Iris pigment epithelial cell (primary cell): ENCODE measurements at places on chromosomes 6 and 20.

- DNase-seq: no peak
Measured at GRCh38 chr6:158233214-158233795, 65.2 kb downstream of the GTF2H5 start.

DNA sequence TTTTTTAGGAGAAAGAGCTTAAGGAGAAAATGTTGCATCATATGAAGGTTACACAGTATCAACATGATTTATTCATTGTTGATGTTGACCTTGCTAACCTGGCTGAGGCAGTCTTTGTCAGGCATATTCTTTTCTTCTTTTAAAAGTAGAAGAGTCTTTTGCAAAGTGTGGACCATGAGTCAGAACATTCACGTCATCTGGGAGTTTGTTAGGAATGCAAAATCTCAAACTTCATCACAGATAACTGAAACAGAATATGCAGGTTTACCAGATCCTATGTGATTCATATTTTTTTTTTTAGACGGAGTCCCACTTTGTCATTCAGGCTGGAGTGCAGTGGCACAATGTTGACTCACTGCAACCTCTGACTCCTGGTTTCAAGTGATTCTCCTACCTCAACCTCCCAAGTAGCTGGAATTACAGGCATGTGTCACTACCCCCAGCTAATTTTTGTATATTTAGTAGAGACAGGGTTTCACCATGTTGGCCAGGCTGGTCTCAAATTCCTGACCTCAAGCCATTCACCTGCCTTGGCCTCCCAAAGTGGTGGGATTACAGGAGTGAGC is 530.4 kb upstream of the BTBD3 start:
- DNase-seq: peak; percentile 95

DNA sequence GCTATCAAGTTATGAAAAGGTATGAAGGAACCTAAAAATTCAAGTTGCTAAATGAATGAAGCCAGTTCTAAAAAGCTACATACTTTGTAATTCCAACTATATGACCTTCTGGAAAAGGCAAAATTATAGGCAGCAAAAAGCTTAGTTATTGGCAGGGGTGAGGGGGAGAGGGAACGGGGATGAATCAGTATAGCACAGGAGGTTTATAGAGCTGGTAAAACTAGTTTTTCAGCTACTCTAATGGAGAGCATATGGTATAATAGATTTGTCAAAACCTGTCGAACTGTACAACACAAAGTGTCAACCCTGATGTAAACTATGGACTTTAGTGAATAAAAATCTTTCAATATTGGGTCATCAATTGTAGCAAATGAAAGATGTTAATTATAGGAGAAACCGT is 18.7 kb downstream of the MANEA start:
- no peak for DNase-seq

DNA sequence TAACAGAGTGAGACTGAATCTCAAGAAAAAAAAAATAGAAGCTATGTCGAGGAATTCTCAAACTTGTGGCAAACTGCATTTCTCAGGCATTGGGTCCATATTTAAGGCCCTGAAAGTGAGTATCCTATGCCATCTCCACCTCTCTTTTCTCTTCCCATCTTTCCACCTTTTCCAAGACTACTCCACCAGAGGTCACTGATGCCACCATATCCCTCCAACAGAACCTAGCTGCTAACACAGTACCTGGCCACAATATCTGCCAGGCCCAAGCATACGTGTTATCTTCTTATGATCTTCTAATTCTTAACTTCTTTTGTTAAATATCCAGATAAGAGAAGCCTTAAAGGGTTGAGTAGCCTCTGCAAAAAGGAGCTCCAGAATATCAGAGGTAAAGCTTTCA is 8.2 kb upstream of the ADGRF4 start:
- no peak for DNase-seq

DNA sequence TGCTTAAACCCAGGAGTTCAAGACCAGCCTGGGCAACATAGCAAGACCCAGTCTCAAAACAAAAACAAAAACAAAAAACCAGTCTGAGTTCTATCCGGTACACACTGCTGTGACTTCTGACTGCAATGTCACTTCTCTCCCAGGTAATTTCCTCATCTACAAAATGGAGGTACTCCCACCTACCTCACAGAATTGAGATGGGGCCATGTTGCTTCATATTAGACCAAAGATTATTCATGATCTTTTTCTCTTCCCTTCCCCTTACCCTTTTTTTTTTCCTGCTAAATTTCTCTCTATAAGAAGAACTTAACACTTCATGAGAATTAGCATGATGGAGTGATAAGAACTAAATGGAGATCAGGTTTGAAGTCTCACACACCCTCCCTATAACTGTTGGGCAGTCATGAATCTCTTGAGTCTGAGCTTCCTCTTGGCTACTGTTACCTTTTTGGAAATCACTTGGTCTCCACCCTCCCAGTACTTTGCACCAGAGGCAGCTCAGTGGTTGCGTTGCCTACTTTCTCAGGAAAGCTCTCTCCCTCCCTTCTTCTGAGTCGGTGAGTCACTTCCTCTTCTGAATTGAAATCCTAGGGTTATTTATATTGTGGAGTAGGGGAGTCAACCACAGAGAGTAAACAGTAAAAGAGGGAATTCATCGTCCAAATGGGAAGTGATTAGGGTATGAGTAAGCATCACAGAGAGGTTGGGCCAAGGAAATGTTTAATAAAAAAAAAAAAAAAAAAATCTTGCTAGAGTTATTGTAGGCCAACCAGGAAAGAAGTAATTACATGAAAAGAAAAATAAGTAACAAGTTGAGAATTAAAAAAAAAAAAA is 59.9 kb upstream of the MAP7 start:
- DNase-seq: peak; percentile 99
